Activated naive CD4-positive, alpha-beta T cell (primary cell): ENCODE measurements at places on chromosomes 11 and 22.

DNA sequence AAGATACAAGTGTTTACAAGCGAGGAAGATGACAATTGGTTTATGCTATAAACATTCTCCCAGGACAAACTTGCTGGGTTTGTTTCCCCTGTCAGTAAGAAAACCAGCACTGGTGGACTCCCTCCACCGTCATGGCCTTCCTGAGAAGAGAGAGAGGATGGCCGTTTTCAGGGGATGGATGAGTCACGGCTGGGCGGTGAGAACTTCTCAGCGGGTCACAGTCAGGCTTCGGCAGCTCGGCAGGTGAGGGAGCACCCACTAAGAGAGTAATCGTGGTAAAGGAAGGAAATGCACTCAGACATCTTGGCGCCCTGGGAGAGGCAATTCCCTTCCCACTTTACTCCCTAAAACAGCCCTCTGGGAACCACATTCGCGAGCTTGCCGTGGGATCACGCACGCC lies 83.9 kb downstream of the NCAM1 start:
- DNase-seq = no peak

DNA sequence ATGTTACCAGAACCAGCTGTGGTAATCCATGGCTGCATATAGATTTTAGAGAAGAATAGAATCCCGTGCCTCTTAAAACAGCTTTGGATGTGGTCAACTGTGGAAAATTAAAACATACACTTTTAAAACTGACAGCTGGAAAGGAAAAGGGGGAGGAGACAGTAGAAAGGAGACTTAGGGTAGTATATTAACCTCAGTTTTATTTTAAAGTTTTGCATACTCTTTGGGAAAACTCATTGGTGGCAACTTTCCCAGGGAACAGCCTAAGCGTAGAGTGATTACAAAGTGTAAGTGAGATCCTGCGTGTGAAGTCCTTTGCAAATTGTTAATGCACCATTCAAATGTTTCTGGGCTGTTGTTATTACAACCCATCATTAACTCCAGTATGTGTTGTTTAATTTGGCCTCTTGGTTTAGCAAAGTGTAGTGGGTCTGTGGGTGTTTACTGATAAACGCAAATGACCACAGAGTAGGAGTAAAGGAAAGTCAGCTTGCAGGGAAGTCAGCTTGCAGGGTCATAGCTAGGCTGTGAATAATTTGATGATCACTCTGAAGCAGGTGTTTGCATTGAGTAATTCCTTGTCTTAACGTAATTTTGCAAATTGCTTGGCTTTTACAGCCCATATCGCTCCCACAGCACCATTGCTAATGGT lies 88.0 kb upstream of the DBX1 start:
- no peak for DNase-seq

GRCh38 chr22:39026509-39027150 lies 5.7 kb downstream of the APOBEC3D start:
- DNase-seq = no peak

DNA sequence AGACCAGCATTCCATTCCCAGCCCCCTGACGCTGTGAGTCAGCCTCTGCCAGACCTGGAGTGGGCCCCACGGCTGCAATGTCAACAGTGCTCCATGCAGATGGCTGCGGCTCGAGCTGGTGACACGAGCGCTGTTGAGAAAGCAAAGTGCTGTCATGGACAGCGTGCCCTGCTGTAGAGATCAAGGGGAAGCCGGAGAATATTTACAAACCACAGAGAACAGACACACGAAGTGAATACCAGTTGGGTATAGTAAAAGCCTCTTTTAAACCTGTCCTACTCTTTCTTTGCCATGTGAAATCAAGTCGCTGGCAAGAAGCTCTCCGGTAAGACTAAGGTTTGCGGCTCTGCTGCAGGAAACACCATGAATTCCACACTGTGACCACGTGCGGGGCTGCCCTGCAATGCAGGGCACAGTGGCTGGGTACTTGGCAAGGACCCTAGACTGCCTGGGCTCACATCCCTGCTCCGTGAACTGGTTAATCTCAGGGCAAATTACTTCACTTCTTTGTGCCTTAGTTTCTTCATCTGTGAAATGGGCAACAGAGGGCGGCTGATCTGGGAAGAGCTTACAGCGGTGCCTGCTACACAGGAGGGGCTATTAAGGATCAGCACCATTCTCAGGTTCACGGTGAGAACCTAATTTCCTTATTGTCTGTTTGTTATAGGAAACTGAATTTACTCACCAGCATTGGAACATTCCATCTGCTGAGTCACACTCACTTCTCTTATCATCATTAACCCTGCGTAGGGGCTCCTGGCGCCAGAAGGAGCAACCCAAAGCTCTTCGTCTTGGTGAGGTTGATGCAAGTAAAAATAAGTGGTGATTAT lies 27.8 kb upstream of the ELFN2 start:
- no peak for DNase-seq

- no peak for DNase-seq
Measured at GRCh38 chr11:116700586-116701220, 72.1 kb downstream of the BUD13 start.

DNA sequence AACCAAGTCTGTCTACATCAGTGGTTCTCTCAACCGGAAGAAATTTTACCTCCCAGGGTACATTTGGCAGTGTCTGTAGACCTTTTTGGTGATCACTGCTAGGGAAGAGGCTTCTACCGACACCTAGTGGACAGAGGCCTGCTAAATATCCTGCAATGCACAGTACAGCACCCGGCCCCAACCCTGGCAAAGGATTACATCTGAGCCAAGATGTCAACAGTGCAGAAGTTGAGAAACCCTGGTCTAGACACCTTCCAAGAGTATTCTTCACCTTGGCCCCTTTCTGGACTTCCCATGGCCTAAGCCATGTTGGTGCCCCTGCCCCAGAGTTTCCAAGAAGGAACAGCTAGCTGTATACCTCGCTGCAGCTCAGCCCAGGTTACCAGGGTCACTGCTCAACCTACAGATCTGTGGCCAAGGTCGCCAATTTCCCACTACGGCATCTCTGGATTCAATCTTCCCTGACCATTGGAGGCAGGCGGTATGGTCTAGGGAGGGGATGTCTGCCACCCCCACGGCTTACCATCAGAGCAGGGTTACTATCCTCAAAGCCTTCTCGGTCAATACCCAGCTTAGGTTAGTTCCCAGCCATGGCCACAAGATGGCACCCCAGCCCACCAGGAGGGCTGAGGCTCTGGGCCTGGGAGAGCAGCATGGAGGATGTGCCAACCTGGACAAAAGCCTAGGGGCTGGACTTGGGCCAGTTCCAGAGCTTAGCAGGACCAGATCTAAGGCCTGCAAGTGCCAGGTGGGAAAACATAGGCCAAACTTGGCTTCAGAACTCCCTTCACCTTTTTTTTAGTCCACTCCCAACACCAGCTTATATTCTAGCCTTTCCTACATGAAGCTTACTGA lies 3.7 kb upstream of the KCNC1 start:
- no peak for DNase-seq

GRCh38 chr22:46107753-46108563 lies 42.4 kb upstream of the PPARA start:
- DNase-seq = no peak

DNA sequence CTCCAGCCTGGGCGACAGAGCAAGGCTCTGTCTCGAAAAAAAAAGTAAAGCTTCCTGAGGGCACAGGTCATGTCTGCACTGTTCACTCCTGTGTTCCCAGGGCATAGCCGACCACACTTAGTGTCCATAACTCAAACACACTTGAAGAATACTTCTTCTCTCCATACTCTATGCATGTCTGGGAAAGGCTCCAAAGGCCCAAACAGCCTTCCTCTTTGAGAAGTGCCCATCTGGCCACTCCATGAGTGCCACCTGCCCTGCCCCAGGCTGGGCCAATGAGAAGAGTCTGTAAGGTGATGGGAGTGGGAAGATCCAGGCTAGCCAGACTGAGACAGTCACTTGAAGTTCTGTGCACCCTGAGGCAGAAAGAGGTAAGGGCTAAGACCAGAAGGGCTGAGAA lies 24.7 kb downstream of the DGCR2 start:
- no peak for DNase-seq

DNA sequence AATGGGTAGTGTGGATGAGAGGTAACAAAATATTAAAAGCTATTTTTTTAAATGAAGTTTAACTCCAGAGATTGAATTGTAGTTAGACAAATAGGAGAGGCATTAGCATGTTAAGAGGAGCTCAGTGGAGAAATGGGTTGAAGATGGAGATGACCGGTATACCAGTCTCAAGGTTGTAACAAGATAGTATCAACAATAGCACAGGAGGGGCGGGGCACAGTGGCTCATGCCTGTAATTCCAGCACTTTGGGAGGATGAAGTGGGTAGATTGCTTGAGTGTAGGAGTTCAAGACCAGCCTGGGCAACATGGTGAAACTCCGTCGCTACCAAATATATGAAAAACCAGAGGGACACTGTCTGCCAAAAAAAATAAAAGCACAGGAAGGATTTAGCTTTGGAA lies 6.0 kb upstream of the ANKRD42 start:
- DNase-seq = no peak

GRCh38 chr11:117226388-117227385 lies 5.2 kb downstream of the PCSK7 start:
- no peak for DNase-seq

DNA sequence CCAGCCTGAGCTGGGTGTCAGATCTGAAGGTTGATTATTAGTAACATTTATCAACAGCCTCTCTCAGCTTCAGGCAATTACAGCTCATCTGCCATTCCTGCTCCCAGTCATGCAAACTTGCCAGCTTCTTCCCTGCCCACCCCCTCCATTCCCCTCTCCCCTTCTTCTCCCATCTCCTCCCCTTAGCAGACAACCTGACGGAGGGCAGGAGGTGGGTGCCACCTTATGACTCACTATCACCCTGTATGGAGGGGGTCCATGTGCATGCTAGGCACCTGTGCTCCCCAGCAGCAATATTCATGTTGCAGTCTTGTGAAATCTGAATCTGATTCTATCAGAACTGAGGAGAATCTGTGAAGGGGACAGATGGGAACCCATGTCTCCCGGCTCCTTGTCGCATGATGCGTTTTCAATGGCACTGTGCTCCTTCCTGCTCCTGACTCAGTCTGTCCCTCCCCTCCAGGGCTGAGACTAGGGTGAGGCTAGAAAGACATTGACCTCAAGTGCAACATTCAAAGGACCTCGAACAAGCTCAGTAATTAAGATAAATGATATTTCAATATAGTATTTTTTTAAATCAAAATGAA lies 46.3 kb upstream of the TUB start:
- DNase-seq = no peak

DNA sequence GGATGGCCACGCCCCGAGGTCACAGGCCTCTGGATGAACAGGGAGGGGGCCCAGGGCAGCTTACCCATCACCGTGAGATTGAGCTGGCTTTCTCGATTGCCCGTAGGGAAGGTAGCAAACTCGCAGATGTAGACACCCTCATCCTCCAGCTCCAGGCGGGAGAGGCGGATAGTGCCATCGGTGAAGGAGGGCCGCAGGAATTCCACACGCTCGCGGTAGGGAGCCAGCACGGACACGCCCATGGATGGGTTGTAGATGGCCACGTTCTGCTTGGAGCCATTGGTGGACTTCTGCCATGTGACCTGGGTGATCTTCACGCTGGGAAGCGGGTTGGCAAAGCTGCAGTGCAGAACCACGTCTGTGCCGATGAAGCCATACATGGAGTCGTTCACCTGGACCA lies 50.6 kb downstream of the NECTIN1 start:
- DNase-seq = no peak

DNA sequence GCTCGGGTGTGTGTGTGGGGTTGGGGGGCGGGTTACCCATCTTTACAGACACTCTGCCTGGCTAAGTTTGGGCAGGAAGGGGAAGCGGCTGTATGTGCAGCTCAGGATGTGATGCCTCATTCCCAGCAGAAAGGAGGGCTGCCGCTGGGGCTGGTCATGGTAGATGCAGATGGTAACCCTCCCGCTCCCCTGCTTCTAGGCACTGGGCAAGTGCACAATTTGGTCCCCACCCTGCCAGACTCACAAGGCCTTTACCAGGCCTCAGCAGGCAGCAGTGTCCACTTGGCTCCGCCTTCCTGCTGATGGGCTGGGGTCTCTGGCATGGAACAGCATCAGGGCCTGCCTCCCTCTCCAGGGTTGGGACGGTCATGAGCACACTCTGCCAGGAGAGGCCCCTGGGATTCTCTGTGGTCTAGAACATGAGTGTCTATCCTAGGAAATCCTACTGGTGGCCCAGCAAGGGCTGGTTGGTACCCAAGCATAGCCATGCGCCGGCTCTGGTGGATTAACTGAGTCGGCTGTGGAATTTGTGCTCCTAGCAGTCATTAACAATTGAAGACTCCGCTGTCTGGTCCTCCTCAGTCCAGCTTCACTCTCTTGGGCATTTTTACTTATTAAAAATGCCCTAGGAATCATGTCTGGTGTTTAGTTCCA lies 4.2 kb downstream of the LMO1 start:
- DNase-seq = no peak

DNA sequence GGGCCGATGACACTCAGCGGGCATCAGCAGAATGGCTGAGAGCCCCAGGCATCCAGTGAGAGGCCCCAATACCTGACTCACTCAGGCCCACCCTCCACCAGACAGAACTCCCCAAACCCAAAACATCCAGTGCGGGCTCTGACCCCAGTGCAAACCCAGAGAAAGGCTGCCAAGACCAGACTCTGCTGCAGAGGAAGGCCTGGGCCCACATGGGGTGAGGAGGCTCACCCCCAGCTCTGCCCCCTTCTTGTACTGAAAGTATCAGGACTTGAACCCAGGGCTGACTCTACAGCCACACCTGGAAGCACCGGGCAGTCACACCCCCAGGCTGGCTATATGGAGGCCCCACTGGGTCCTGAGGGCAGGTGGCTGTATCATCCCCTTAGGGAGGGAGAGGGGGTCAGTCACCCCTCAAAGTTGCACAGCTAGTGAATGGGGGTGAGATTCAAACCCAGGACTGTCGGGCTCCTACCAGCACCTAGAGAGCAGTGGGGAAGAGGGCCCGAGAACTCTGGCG lies 49.3 kb downstream of the IGLL1 start:
- no peak for DNase-seq

- no peak for DNase-seq
Measured at GRCh38 chr22:47396105-47396504, 633.7 kb downstream of the TBC1D22A start.

GRCh38 chr11:120482149-120482548 lies 29.4 kb upstream of the GRIK4 start:
- no peak for DNase-seq

- no peak for DNase-seq
Measured at GRCh38 chr11:65002706-65003105, 5.9 kb upstream of the BATF2 start.

- no peak for DNase-seq
Measured at GRCh38 chr11:5280582-5281102, 10.9 kb upstream of the HBE1 start.
